A549 treated with RU486 at 1 μM for 4 hours (cell line): ENCODE measurements at places on chromosomes 3 and 15. TPM values are rescaled to one million over a fixed set of nuclear protein-coding genes. Genes with fewer than 3 reads are reported as not detected.

Gene A4GNT
- total RNA-seq: not detected in 5 replicates

Gene SLC51B
- 12.4 to 18.4 TPM (median 14.3 TPM) in 5 replicates for total RNA-seq

Gene SHF
- 0.29 to 0.74 TPM (median 0.69 TPM) in 5 replicates for total RNA-seq

Gene DISP2
- 0.62 to 2.5 TPM (median 1.2 TPM) in 5 replicates for total RNA-seq

Gene NOX5
- 0.19 to 0.38 TPM (median 0.29 TPM) in 5 replicates for total RNA-seq

Gene IQCB1
- 7.4 to 11.4 TPM (median 10.6 TPM) in 5 replicates for total RNA-seq

Gene ACOX2
- 6.4 to 11.1 TPM (median 9.6 TPM) in 5 replicates for total RNA-seq

Gene COL8A1
- not detected in 5 replicates for total RNA-seq

Gene FSTL1
- total RNA-seq: 51.7 to 85.9 TPM (median 66.1 TPM) in 5 replicates

Gene ECT2
- total RNA-seq: 46.5 to 90.7 TPM (median 85.8 TPM) in 5 replicates

Gene SOX14
- total RNA-seq: not detected in 5 replicates

Gene GOLGA8T
- total RNA-seq: 1.1 to 2.1 TPM (median 1.3 TPM) in 5 replicates

Gene FBXW12
- not detected in 5 replicates for total RNA-seq

Gene CYP8B1
- total RNA-seq: not detected in 5 replicates

Gene TTLL13
- 0.27 to 0.61 TPM (median 0.39 TPM) in 4 of 5 replicates, not detected in the other for total RNA-seq

Gene GRAMD2A
- not detected in 5 replicates for total RNA-seq

Gene CHST14
- total RNA-seq: 14.1 to 22.3 TPM (median 19.0 TPM) in 5 replicates

Gene SQOR
- 70.0 to 86.5 TPM (median 76.1 TPM) in 5 replicates for total RNA-seq

Gene C3orf22
- total RNA-seq: not detected in 5 replicates

Gene DOCK3
- 0.27 to 0.39 TPM (median 0.34 TPM) in 5 replicates for total RNA-seq

Gene TJP1
- 47.2 to 73.0 TPM (median 64.0 TPM) in 5 replicates for total RNA-seq

Gene CHRM5
- total RNA-seq: not detected in 5 replicates

Gene ECE2
- not detected in 5 replicates for total RNA-seq

Gene CCR2
- not detected in 5 replicates for total RNA-seq

Gene CMC1
- total RNA-seq: 34.6 to 51.7 TPM (median 48.9 TPM) in 5 replicates
